Motor neuron (in vitro differentiated cells): ENCODE measurements at places on chromosomes 12 and 14. TPM values are rescaled to one million over a fixed set of nuclear protein-coding genes. Genes with fewer than 3 reads are reported as not detected.

The TMEM233 gene
- 0.28 and 0.53 TPM in 2 replicates for total RNA-seq

DNA sequence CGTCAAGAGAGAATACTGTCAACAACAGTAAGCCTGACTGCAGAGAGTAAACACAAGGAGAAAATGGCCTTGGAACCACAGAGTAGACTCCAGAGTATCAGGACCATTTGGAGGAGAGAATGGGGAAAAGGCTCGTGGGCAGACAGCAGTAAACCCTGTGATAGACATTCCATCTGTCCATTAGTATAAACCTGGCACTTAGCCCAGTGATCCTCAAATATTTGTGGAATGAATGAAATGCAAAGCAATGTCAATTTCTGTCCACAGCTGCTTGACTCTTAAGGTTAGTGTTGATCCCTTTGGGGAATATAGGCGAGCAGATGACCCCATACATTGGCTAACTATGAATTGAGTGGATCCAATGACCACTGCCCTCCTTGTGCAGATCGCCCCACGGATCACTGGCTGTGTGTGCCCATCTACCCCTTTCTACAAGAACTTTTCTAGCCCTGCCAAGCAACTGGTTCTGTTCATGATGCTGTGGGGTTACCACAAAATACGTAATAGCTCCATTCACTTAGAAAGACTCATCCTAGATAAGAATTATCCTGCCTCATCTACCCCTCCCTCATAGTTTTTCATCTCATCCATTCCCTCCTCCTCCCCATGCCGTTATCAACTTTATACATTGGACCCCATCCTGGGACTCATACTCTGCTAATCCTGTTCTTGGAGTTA lies 846.8 kb downstream of the NRXN3 start:
- no peak for ATAC-seq

DNA sequence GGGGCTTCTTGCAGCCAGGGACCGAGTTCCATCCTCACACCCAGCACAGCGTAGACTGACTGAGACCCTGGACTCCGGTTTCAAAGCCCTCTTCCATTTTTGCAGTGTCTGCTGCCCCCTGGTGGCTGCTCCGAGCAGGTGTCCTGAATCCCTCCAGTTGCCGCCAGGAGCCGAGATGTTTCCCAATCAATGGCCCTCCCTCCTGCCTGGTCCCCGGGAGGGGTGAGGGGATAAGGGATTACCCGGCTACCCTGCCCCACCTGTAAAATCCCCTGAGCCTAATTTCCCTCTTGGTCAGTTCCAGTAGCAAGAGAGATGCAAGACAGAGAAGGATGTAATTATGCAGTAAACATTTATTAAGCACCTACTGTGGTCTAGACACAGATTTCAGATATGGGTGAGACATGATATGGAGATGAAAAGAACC lies 55.0 kb downstream of the PHETA1 start:
- ATAC-seq = peak; percentile 88

DNA sequence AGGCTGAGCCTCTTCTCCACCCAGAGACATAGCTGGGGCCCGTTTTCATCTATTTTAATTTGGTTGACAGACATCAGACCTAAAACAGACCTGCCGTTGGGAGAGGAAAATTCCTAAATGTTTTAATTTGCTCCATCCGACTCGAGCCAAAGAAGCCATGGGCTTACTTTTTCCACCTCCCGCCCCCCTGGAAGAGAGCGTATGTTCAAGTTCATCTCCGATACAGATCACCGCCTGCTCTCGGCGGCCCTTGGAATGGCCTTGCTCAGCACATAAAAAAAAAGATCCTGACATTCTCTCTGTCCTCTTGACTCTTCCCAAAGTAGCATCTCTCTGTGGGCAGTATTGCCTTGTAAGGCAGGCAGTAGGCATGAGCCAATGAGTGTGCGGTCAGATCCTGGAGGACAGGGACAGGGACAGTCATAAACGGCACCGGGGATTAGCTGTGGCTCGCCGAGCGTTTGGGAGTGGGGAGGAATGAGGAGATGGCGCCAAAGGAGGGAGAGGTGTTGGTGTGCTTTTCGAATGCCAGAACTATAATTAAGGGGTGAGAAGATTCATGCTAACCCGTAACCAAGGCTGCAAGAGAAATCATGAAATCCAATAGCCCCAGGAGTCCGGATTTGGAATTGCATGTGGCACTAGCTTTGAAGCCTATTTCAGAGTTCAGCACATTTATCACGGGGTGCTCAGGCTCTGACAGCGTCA lies 47.9 kb upstream of the MEG3 start:
- ATAC-seq = no peak

- ATAC-seq = no peak
Observed at GRCh38 chr14:42469637-42470426, 863.2 kb downstream of the LRFN5 start.

DNA sequence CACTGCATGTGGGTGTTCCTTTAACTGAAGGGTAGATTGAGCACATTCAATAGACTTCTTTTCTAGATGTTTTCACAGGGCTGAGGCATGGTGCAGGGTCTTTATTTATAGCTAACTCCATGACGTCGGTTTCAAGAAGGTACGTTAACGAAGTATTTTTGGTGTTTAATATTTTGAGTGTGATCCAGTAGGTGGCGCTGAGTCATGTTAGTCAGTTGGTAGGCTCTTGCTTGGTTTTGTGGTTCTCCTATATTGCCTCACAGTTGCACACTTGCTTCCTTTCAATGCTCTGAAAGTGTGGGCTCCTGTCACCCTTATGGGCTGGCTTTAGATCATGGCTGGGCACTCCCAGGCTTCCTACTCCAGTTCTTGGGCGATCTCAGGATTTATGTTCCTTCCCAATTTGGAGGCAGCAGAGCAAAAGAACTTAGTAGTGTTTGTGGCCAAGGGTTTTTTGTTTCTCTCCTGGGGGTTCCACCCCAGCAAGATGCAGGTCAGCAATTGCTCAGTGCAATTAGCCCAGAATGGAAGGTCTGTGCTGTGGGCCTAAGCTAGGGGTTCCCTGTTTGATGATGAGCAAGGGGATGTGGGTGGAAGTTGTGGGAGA lies 471.6 kb upstream of the FOXG1 start:
- ATAC-seq = no peak

DNA sequence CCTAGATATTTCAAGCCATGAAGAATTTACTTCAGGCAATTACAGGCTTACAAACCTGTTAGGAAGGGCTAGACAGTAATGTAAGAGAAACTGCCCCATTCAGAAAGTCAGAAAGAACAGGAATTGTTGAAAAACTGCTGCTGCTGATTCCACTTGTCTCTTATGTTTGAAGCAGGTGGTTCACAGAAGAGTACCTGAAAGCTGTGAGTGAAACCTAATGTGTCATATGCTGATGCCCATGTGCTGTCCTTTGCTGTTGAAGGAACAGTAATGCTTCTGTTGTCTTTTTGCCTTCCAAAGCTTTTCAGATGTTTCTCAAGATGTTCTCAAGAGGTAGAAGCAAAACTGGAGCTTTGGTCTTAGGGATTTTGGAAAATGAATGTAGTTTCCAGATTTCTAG lies 39.0 kb downstream of the MNAT1 start:
- no peak for ATAC-seq

The TAS2R14 gene
- 2.3 and 2.6 TPM in 2 replicates for total RNA-seq

- no peak for ATAC-seq
Observed at GRCh38 chr12:95859947-95860850, 1.4 kb downstream of the SNRPF start.

DNA sequence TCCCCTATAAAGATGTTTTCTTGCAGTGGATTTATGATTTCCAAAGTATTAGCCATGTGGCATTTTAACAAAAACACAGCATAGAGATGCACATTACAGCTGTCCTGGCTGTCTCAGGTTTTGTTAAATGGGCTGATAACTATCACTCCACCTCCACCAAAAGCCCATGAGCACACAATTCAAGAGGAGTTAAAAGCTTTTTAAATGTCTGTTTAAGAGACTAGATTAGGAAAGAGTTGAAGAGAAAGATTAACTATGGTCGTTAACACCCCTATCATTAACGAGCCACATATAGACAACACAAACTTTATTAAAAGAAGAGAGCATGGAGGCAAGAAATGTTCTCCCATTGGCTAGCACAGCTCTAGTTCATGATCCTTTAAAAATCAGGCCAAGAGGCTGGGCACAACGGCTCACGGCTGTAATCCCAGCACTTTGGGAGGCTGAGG lies 14.5 kb downstream of the CBX5 start:
- ATAC-seq = no peak

- no peak for ATAC-seq
Observed at GRCh38 chr12:80170915-80171314, 71.6 kb downstream of the OTOGL start.

The MAP1LC3B2 gene
- total RNA-seq = 2.5 and 3.8 TPM in 2 replicates

GRCh38 chr12:31119192-31119802 lies 45.6 kb downstream of the DDX11 start:
- ATAC-seq = peak; percentile 77

GRCh38 chr12:46470975-46471374 lies 98.4 kb upstream of the SLC38A2 start:
- ATAC-seq = no peak

DNA sequence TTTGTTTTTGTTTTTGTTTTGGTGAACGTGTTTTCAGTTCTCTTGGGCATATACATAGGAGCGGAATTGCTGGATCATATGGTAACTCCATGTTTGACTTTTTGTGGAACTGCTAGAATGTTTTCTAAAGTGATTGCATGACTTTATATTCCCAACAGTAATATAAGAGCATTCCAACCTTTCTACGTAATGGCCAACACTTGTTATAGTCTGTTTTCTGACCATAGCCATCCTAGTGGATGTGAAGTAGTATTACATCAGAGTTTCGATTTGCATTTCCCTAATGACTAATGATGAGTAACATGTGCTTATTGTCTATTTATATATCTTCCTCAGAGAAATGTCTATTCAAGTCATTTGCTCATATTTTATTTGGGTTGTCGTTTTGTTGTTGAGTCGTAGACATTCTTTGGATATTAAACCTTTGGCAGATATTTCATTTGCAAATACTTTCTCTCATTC lies 268.7 kb downstream of the AEBP2 start:
- no peak for ATAC-seq

- no peak for ATAC-seq
Observed at GRCh38 chr14:76123426-76124225, 28.1 kb upstream of the GPATCH2L start.

DNA sequence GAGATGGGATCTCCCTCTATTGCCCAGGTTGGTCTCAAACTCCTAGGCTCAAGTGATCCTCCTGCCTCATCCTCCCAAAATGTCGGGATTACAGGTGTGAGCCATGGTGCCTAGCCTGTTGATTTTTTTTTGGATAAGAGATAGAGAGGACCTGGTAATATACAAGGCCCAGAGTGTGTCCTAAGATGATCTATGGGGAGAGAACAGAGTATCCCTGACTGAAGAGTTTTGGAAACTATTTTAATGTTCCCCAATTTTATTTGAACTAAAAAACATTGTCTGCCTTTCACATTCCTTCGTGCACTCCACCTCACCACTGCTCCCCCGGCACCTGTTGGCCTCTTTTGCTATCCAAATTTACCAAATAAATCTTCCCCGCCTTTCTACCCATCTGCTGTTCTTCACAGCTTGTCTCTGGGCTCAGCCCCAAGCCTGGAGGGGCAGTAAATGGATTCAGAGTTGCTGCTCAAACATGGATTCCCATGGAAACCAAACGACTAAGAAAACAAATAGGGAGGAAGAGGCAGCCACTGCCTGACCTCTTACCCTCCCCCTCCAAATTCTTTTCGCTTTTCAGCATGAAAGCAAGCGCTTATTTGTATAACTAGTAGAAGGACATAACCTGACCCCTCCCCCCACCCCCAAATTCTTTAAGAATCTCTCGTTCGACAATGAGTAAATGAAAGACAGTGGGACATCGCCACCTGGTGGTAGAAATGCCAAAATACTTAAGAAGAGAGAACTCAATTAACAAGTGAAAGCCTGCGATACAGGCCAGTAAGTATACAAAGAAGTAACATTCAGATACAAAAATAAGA lies 22.6 kb downstream of the OR10G3 start:
- peak; percentile 98 for ATAC-seq

DNA sequence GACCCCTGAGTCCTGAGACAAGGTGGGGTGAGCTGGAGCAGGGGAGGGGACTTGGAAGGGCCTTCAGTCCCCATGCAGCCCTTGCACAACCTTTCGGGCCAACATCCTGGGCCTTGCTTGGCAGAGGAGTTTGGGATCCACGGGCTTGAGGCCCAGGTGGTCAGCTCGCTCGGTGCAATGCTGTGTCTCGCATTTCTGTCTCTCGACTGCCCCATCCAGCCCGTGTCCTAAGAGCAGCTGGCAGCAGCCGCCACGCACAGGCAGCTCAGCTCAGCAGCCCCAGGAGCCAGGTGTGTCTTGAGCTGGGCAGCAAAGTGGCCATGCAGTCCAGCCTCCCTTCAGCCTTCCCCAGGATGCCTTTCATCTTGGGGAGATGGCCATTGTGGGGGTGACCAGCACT lies 10.8 kb downstream of the PACS2 start:
- ATAC-seq = no peak

The DNAJC22 gene
- 7.6 and 8.8 TPM in 2 replicates for total RNA-seq

DNA sequence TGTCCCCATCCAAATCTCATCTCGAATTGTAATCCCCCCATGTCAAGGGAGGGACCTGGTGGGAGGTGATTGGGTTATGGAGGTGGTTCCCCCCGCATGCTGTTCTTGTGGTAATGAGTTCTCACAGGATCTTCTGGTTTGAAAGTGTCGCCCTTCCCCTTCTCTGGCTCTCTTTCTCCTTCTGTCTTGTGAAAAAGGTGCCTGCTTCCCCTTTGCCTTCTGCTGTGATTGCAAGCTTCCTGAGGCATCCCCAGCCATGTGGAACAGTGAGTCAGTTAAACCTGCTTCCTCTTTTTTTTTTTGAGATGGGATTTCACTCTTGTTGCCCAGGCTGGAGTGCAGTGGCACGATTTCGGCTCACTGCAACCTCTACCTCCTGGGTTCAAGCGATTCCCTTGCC lies 104.0 kb downstream of the CCDC91 start:
- no peak for ATAC-seq

DNA sequence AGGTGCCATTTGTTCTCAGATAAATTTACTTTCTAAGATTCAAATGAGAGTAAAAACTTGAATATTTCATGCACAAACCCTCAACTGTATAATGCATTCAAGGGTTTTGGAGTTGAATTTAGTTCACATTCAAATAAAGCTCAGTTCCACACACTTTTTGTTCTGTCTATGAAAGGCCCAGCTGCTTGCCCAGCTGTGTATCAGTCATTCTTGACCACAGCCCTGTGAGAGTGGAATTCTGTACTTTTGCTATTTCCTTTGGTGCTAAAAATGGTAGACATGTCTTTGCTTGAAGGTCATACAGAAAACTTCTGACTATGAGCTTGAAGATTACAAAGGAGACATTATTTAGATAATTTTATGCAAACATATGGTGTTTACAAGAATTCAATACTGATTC lies 110.4 kb downstream of the KCNC2 start:
- ATAC-seq = no peak
